ENCODE measurements at places on chromosomes 1 and 21.

- DNase-seq = no peak
Observed at GRCh38 chr21:35658242-35658641, 402.1 kb downstream of the SETD4 start.

GRCh38 chr1:91604632-91605031 lies 104.0 kb downstream of the CDC7 start:
- DNase-seq = no peak

GRCh38 chr1:22133247-22133930 lies 9.5 kb downstream of the WNT4 start:
- DNase-seq = no peak

DNA sequence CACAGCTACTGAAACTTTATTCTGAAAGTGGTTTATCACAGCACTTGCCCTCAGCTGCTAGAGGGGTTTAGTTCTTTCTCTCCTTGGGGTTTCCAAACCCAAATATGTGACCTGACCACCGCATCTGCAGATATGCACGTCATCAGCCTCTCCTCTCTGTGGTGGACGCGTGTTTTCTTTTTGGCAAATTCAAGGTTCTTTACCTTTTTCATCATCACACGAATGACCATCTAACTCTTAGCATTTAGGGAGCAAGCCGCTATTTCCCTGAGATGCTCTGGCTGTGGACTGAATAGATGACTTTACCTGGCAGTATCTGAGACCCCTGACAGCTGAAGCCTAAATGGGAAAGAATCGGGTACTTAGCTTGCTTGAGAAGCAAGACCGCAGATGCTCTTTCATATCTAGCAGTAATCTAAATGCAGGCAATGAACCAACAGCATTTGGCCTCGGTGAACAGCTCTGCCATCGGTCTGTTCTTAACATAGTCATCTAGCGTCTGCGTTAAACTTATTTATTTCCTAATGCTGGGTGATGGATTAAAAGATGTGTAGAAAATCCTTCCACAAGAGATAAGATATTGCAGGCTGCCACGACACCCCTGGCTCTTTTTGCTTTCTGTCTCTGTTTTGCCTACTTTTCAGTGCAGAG lies 463.4 kb downstream of the CAMTA1 start:
- DNase-seq = no peak

GRCh38 chr1:233662575-233663304 lies 48.8 kb downstream of the KCNK1 start:
- DNase-seq = no peak

DNA sequence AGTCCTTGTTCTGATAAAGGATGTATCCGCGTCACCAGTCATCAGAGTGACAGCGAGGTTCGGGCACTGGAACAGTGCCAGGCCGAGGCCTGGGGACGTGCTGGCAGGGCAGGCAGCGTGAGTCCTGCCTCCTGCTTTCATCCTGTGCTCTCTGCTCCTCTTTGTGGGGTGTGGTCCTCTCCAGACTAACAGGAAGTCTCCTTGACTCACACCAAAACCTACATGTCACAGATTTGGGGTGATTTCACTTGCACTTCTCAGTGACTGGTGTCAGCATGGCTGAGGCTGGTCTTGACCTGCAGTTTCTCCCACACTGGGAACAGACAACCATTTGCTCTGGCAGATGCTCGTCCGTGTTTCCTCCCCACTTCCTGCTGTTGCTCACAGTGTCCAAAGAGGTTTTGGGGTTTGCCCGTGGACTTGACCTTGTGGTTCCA lies 8.8 kb upstream of the NLRP3 start:
- DNase-seq = no peak

DNA sequence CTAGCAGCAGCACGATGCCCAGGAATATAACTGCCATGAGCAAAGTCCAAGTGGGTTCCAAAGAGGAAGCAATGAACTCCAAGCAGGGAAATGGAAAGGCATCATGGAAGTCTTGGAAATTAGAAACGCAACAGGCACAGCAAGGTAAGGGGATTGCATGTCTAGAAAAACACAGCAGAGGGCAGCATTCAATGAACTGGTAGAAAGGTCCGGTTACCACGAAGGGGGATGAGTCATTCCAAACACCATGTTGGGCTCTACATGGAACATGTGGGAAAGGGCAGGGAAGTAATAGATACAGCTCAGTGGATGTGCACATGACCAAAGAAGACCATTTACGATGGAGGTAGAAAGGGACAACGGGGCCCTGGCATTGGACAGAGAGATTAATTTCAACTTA lies 36.4 kb downstream of the RXRG start:
- DNase-seq = peak; percentile 19

DNA sequence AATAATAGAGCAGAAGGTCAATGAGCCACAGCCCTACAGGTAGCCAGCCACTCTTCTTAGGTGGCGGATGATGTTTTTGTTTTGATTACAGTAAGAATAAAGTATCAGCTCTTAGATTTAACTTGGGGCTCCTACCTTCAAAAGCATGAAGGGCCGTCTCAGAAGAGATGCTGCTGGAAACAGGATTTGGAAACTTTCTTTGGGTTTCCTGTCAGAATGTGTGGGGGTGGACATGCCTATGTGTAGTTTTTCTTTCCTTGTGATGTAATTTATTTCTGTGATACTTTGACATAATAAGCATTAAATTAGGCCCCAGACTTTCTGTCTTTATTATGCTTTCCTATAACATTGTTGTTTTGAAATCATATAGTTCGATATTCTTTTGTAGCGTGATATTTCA lies 1.5 kb downstream of the RAP1A start:
- no peak for DNase-seq

DNA sequence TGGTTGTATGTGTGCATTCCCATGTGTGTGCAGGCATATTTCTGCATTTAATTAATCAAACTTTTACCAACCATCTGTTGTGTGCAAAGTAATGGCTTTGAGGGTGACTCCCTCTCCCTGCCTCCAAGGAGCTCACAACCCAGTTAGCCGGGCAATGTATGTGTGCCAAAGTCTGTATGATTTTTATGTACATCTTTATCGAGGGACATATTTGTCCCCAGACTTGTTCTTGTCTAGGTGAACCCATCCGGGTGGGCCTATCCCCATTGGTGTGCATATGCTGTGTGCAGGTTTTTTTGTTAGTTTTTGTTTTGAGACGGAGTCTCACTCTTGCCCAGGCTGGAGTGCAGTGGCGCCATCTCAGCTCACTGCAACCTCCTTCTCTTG lies 1.8 kb downstream of the SYTL1 start:
- no peak for DNase-seq

- no peak for DNase-seq
Observed at GRCh38 chr1:221776495-221777301, 34.8 kb upstream of the DUSP10 start.

- no peak for DNase-seq
Observed at GRCh38 chr1:66873111-66873510, 51.5 kb downstream of the DNAI4 start.

GRCh38 chr1:40806731-40807695 lies 23.4 kb downstream of the KCNQ4 start:
- no peak for DNase-seq

DNA sequence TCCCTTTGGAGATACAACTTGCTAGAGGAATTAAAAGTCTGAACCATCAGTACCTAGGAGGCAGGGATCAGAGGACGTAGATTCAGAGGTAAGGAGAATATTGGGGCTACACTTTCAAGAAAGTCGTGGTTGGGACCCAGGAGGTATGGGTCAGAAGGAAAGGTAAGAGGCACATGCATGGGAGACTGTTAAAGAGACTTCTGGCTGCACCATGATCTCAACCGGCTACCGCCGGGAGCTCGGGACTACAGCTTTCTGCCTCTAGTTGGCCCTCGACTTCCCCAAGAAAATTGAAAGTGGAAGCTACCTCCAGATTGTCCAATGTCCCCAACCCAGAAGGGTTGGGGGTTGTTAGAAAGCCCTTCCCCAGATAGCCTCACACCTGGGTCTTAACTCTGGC lies 355.7 kb upstream of the TMPRSS15 start:
- no peak for DNase-seq

DNA sequence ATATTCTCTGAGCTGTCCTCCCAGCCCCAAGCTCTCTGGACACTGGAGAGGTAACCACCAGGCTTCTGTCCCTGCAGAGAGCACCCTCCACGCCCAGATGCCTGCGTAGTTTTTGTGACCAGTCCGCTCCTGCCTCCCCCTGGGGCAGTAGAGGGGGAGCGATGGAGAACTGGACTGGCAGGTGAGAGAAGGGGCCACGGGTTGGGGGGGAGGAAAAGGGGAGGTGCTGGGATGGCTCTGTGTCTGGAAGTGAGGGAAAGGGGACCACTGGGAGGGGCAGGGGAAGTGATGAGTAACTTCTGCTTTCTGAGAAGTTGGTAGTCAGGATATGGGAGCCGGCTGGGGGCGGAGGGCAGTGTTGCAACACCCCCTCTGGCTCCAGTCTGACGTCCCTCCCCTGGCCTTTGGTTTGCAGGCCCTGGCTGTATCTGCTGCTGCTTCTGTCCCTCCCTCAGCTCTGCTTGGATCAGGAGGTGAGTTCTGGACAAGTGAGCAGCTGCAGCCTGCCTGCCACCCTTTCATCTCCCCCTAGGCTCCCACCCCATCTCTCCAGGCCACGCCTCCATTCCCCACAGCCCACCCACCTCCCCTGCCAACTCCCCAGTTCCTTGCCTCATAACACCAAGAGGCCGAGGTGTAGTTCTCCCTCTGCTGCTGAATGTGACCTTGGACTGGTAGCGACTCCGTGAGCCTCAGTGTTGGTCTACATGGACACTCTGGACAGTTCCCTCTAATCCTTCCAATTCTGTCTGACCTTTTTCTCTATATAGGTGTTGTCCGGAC lies 3.1 kb downstream of the ADAMTSL4 start:
- DNase-seq = no peak

GRCh38 chr21:33111577-33111976 lies 41.6 kb downstream of the OLIG1 start:
- no peak for DNase-seq

DNA sequence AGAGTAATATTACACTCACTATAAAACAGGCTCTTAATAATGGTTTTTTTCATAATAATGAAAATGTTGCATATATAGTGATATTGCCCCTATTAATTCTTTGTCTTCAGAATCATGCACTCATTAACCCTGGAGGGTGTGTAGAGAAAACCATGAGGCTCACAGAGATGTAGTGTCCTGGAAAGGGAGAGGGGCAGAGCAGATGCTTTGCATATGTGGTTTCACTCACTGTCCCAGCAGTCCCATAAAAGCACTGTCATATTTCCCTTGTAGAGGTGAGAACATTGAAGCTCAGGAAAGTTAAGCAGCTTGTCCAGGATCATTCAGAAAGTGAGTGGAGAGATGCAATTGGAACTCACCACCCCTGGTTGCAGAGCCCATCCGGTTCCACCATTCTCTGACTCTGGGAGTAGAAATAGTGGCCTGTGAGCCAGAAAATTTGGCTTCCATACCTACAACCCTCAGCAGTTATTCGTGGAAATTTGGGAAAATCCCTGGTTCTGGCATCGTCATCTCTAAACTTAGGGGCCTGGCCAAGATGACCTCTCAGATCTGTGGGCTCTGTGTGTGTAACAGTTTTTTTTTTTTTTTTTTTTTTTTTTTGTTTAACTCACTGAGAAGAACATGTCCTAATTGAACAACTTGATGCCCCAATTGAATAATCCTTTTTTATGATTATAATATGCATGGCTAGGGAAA lies 86.4 kb downstream of the RGL1 start:
- DNase-seq = no peak

- no peak for DNase-seq
Observed at GRCh38 chr1:39370602-39371001, 120.8 kb upstream of the BMP8A start.

- no peak for DNase-seq
Observed at GRCh38 chr1:77673030-77673429, 9.4 kb downstream of the ZZZ3 start.

GRCh38 chr1:41707793-41708192 lies 210.9 kb downstream of the HIVEP3 start:
- no peak for DNase-seq

GRCh38 chr1:41486371-41487125 lies 2.1 kb upstream of the EDN2 start:
- DNase-seq = no peak

- no peak for DNase-seq
Observed at GRCh38 chr1:42937141-42937696, 21.4 kb downstream of the SLC2A1 start.

DNA sequence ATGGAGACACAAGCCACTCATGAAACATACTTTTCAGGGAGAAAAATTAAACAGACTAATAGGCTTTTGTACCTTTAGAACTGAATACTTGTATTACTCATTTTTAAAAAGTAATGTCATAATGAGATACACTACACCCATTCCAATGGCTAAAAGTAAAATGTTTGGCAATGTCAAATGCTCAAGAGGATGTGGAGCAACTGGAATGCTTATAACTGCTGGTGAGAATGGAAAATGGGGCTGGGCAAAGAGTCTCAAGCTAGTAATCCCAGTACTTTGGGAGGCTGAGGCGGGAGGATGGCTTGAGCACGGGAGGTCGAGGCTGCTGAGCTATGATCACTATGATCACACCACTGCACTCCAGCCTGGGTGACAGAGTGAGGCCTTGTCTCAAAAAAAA lies 86.3 kb downstream of the NKAIN1 start:
- no peak for DNase-seq

GRCh38 chr1:202708456-202709275 lies 1.6 kb downstream of the SYT2 start:
- no peak for DNase-seq

- DNase-seq = no peak
Observed at GRCh38 chr1:170214117-170215032, 68.6 kb downstream of the NTMT2 start.

DNA sequence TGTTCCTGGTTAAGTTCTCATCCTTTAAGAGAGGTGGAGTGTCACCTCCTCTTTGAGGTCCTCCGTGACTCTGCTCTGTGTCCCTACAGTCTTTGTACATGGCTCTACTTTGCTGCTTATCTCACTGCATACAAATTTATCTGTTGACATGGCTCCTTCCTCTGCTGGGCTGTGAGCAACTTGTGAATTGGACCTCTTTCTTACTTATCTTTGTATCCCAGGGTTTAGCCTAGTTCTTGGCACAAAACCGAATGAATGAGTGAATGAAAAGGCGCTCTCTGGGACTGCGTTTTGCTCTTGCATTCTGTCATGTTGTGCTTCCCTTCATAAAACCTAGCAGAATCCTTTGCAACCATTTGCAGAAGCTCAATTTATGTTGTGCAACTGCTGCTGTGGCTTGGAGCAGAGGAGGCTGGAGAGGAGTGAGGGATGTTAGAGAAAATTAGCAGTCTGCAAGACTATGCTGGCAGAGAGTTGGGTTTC lies 12.4 kb downstream of the SLC26A9 start:
- no peak for DNase-seq
